ENCODE measurements at places on chromosomes 7 and 10.
A peak's percentile ranks its signal among the peaks of the same experiment; 100 is the strongest.

DNA sequence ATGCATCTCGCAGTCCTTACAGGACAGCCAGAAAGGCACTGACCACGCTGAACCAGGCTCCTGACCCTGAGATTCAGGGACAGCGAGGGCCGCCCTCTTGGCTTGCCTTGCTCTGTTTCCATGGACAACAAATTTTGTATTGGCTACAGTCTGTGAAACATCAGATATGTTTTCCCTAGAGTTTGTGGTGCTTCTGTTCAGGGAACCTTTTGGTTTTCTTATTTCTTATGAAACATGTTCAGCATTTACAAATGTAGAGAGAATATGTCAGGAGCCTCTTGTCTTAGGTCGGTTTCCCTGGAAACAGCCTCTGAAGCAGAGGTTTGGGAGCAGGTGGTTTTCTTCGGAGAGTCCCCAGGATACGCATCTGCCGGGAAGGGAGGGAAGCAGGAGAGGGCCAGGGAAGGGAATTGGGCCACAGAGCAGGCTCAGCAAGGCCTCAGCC, 260.1 kb downstream of the CCDC3 start:
- DNase-seq, result no peak

- DNase-seq, result no peak
Observed at GRCh38 chr7:32618470-32618869, 123.2 kb downstream of the AVL9 start.

DNA sequence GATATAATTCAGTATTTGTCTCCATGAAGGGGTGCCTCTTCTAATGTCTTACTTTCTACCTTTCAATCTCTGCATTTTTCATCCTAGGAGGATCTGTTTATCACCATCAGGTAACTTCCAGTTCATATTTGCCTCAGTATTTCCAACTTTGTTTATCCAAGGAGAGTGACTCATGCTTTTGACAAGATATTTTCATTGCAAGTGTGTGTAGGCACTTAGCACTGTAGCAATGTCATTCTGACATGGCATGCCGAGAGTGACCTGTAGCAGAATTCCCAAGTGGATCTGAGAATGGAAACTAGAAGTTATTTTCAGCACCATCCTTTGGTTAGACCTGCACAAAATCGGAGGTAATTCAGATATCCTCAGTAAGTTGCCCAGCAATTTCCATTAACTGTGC, 129.9 kb downstream of the INHBA start:
- DNase-seq, result peak; percentile 16

DNA sequence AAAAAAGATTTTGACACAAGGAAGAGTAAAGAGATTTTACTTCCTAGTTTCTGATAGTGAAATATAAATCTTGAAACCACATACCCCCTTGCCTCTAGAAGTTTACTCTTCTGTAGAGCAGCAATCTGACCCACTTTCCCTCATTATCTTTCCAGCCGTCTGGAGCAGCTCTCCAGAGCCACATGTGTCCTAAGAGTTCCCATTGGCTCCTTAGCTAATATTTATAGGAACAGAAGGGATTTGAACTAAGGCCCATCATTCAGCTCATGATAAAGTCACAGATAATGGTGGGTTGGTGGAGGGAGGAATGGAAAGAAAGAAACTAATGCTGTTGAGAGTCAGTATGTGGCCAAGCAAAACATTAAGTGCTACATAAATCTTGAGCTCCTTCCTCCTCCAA, 121.8 kb downstream of the INHBA start:
- DNase-seq, result no peak

GRCh38 chr10:93342366-93342765, 139.8 kb downstream of the MYOF start:
- DNase-seq, result no peak

DNA sequence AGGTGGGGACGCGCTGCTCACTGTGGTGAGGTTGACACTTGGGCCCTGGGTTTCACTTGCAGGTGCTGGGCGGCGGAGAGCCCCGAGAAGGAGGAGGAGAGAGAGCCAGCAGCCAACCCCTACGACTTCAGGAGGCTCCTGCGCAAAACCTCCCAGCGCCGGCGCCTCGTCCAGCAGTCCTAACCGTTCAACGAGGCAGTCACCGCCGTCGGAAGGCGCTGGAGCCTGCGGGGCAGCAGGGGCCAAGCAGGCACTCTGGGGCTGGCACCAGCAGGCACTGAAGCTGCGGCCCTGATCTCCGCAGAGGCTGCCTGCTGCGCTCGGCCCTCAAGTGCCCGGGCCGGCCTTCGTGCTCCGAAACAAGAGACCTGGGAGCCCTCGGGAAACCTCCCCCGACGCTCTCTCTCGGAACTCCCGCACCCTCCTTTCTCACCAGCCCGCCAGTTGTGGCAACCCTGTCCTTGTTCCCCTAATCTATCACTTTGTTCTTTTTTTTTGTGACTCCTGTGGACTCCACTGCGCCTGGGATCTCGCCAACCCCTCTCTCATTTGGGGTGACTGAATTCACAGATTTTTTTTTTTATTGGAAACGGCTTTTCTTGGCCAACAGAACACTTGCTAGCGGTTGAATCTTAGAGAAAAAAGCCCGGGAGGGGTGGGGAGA, 4.7 kb upstream of the GAD2 start:
- DNase-seq, result no peak

DNA sequence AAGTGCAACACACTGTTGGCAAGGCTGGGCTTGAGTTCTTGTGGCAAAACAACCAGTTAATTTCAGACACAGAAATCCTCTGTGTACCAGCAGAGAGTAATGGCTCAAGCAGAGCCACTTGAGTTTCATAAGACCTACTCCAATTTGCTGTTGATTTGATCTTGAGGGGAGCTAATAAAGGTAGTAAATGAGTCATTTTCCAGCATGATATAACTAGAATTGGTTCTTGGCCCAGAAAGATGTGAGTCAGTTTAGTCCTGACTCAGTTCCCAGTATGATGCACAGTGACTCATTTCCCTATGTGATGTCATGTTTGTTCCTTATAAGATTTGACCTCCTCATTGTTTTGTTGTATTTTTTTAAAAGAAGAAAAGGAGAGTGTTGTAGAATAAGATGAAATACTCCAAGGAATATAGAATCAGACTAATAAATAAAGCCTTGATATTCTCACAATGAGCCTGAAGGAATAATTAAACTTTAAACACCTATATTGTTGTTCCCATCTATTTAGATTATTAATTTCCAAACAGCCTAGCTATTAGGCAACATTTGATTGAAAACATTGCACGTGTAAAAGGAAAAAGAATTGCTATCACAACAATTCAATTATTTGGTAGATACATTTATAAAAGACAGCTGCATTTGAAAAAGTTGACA, 186.2 kb downstream of the REEP3 start:
- DNase-seq, result peak; percentile 88

DNA sequence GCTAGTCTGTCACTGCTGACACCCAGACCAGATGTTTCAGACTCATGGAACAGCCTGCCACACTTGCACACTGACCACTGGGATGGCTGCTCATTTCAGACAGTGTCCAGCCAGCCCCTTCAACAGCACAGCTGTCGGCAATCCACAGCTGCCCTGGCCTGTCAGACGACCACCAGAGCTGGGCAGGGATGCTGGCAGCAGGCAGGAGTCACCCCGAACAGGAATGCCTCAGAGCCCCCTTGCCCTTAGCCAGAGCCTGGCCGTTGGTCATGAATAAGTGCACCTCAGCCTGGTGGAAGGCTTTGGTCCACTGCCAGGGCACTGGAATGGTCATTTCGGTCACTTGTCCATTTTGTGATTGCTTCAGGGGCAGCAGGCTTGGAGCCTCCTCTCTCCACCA, 149.6 kb upstream of the TCERG1L start:
- DNase-seq, result no peak

- DNase-seq, result no peak
Observed at GRCh38 chr7:155921804-155922066, 109.5 kb upstream of the SHH start.

GRCh38 chr10:27100813-27101347, 586 bp upstream of the ANKRD26 start:
- DNase-seq, result peak; percentile 2

DNA sequence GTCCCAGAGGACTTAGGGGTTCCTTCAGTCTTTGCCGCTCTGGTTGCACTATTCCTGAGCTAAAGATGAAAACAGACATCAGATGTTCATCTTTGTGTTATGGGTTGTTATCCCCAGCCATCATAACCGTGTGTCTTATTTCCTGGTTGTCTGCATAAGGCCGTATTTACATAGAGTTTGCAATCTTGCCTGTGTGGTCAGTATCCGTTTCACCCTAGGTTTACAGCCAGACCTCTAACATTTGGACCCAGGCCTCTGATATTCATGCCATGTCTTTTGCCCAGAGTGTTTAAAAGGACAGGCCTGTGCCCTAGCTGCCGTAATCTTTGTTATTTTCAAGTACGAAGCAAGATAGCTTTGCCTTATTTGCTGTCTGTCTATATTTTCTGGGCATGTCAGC, 26.6 kb downstream of the LRRC4 start:
- no peak for DNase-seq

- no peak for DNase-seq
Observed at GRCh38 chr10:11936389-11937152, 106.0 kb downstream of the UPF2 start.

- DNase-seq, result no peak
Observed at GRCh38 chr10:89773081-89773480, 71.7 kb downstream of the KIF20B start.

GRCh38 chr7:133646472-133647315, 393.8 kb downstream of the EXOC4 start:
- no peak for DNase-seq

- DNase-seq, result peak; percentile 33
Observed at GRCh38 chr7:49001610-49002033, 77.3 kb downstream of the CDC14C start.

GRCh38 chr10:48782386-48782785, 97.7 kb downstream of the WDFY4 start:
- DNase-seq, result no peak
